ENCODE measurements at places on chromosomes 7 and 10.

DNA sequence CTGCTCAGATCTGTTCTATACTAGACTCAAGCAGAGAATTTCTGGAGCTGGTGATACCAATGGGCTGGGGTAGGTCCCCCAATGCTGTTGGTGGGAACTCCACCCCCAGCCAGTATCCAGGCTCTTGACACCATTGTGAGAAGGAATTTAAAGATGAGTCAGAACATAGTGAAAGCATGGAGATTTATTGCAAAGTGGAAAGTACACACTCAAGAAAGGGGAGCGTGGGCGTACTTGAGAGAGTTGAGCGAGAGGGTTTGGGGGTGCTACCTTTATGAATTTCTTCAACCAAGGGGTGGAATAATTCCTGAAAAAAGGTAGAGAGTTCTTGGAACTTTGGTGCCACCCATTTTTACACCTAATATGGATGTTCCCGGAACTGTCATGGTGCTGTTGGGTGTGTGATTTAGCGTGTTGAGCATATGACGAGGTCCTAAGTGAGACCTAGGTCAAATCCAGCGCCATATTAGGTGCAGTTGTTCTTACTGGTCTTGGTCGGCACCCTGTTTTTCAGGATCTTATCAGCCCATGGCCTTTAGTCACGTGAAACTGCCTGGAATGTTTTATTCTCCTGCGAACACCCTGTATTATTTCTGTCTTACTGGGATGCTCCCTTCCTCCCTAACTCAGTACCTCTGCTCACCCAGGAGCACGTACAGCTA, 122.0 kb upstream of the AHR start:
- no peaks in the 10 kb centered on the region for H3K36me3 ChIP-seq
- no peak overlapping the region for H3K27ac ChIP-seq
- H3K4me3 ChIP-seq = no peak overlapping the region
- no peak for DNase-seq

- no peaks in the 10 kb centered on the region for H3K27me3 ChIP-seq
- no peak for DNase-seq
- H3K27ac ChIP-seq = no peak overlapping the region
- no peaks in the 10 kb centered on the region for H3K4me1 ChIP-seq
Measured at GRCh38 chr10:92122941-92123450, 167.9 kb downstream of the CPEB3 start.

DNA sequence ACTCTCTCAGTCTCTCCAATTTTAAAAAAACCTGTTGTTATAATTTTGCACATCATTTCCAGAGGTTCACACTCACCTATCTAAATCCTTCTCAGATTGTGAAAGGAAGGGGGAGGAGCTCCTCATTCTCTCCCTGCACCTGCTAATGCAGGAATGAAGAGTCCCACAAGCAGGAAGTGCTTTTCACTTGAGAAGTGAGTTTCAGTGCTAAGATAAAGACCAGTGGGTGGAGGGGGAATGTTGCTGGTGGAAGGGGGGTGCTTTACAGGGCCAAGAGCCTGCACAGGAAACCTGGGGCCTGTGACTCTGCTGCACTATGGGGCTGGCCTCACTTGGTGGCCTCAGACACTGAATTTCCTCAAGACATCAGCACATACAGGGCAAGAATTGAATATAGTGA, 176.4 kb downstream of the PTPN20 start:
- H3K27ac ChIP-seq = no peak overlapping the region
- no peak for DNase-seq
- H3K4me3 ChIP-seq = no peak overlapping the region
- no peaks in the 10 kb centered on the region for H3K4me1 ChIP-seq
- H3K36me3 ChIP-seq = no peaks in the 10 kb centered on the region

- no peak overlapping the region for H3K27ac ChIP-seq
- peaks cover 86% of the 10 kb centered on the region for H3K36me3 ChIP-seq
- H3K4me3 ChIP-seq = no peak overlapping the region
- no peak for DNase-seq
- H3K4me1 ChIP-seq = no peaks in the 10 kb centered on the region
Measured at GRCh38 chr10:32905466-32905865, 52.6 kb downstream of the ITGB1 start.

- no peaks in the 10 kb centered on the region for H3K4me1 ChIP-seq
- no peak overlapping the region for H3K27ac ChIP-seq
- no peak overlapping the region for H3K4me3 ChIP-seq
- no peaks in the 10 kb centered on the region for H3K36me3 ChIP-seq
- no peaks in the 10 kb centered on the region for H3K27me3 ChIP-seq
Measured at GRCh38 chr7:118502235-118502634, 277.7 kb downstream of the ANKRD7 start.

DNA sequence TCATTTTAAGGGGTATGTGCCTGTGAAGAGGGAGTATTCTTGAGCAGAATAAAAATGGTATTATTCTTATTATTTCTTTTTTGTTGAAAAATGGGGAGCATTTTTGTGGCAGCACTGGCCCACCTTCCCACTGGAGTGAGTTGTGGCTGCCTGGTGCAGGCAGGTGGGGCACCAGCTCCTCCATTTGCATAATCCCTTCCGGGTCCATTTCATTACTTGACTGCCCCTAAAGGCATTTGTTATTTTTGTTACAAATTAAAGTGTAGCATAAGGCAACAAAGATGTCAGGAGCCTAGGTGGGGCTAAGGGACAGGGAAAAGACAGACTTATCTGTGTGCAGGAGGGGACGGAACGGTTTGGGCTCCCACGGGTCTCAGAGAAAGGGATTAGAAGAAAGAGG, 26.8 kb downstream of the GOLGA7B start:
- peaks cover 3% of the 10 kb centered on the region for H3K27me3 ChIP-seq
- H3K27ac ChIP-seq = no peak overlapping the region
- no peak overlapping the region for H3K4me3 ChIP-seq

DNA sequence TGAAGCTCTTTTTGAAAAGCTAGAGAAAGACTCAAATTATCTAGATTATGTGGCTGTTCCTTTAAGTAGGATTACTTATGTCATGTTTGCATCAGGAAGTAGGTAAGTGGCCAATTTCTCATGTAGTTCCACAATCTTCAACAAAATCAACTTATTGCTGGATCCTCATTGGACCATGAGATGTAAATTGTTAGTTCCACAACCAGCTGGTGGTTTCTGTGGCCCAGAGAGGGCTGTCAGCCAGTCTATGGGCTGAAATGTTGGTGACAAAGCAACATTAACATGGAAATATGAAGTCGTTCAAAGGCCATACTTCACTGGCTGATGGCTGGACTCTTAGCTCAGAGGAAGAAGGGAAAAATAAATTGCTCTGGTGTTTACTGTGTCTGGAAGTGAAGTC, 157.9 kb downstream of the PLXDC2 start:
- no peak overlapping the region for H3K4me3 ChIP-seq
- no peaks in the 10 kb centered on the region for H3K27me3 ChIP-seq
- no peak overlapping the region for H3K27ac ChIP-seq
- DNase-seq = no peak
- H3K4me1 ChIP-seq = no peaks in the 10 kb centered on the region
- no peaks in the 10 kb centered on the region for H3K36me3 ChIP-seq

DNA sequence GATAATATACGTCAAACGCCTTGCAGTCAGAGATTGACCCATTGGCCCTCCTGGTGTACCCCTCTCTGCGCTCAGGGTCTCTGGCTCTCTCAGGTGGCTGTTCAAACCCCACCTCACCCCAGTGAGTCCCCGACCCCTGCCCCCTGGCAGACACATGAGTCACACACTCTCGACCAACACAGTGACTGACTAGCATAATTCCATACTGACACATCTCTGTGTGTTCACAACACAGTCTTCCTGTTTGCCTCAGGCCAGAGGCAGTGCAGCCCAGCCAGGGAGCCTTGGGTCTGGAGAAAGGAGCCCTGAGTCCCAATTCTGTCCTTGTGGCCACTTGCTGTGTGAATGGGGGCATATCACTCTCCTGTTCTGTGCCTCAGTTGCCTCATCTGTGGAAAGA, 40.1 kb downstream of the PALD1 start:
- H3K27me3 ChIP-seq = no peaks in the 10 kb centered on the region
- H3K36me3 ChIP-seq = no peaks in the 10 kb centered on the region
- DNase-seq = no peak
- H3K4me3 ChIP-seq = no peak overlapping the region
- H3K27ac ChIP-seq = no peak overlapping the region

DNA sequence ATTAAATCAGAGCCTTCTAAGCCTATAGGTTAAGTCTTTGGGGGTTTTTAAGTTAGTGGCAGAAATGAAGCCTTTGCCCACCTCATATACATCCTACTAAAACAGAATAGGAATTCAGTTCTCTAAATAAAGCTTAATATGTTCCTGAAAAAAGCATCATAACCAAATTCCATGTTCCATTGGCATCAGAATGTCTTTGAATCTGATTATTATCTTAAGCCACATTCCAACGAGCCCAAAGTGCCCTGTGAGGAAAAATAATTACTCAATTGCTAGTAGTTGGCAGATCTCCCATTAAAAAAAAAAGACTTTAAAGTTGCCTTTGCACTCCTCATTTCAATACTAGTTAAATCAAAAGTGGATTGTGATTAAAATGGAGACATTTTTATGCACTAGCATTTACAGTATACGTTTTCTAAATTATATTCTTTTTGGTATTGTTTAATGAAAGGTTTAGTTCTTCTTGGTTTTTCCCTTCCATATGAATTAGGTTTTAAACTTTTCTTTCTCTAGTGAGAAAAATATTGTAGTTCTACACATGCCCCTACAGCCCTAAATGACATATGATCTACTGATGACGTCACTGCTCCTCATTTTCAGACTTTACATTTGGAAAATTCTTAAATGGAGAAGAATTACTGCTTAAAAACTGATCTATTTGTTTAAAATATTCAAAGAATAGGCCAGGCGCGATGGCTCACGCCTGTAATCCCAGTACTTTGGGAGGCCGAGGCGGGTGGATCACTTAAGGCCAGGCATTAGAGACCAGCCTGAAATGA, 54.3 kb upstream of the CABCOCO1 start:
- DNase-seq = no peak
- no peaks in the 10 kb centered on the region for H3K27me3 ChIP-seq
- H3K4me3 ChIP-seq = no peak overlapping the region
- H3K27ac ChIP-seq = no peak overlapping the region
- no peaks in the 10 kb centered on the region for H3K4me1 ChIP-seq

GRCh38 chr10:9299966-9300365, 1245.5 kb downstream of the GATA3 start:
- DNase-seq = no peak
- H3K36me3 ChIP-seq = no peaks in the 10 kb centered on the region
- H3K4me3 ChIP-seq = no peak overlapping the region
- no peaks in the 10 kb centered on the region for H3K4me1 ChIP-seq
- no peak overlapping the region for H3K27ac ChIP-seq

DNA sequence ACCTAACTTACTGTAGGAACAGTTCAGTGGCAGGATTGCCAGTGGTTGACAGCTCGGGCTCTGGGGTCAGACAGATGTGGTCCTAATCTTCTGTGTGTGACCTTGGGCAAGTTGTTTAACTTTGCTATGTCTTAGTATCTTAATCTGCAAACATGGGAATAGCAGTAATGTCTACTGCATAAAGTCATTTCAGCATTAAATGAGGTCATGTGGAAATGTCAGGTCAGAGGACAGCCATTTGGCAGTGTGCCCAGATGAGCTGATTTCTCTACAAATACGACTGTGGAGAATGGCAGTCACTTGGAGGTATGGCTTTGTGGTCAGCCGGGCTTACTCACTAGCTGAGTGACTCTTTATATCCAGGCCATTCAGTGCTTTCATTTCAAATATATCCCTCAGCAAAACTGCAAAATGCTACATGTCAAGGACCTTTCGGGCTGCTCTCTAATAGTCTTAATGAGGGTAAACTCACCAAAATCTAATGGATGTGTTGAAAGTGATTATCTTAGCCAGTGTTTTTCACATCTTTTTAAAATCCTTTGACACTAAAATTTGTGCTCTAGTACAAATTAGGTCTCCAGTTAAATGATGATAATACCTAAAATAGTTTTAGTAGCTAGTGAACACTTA, 171.4 kb downstream of the ST7 start:
- no peaks in the 10 kb centered on the region for H3K36me3 ChIP-seq
- H3K27ac ChIP-seq = peak overlapping the region; percentile 54
- no peaks in the 10 kb centered on the region for H3K27me3 ChIP-seq
- H3K4me1 ChIP-seq = peaks cover 42% of the 10 kb centered on the region

DNA sequence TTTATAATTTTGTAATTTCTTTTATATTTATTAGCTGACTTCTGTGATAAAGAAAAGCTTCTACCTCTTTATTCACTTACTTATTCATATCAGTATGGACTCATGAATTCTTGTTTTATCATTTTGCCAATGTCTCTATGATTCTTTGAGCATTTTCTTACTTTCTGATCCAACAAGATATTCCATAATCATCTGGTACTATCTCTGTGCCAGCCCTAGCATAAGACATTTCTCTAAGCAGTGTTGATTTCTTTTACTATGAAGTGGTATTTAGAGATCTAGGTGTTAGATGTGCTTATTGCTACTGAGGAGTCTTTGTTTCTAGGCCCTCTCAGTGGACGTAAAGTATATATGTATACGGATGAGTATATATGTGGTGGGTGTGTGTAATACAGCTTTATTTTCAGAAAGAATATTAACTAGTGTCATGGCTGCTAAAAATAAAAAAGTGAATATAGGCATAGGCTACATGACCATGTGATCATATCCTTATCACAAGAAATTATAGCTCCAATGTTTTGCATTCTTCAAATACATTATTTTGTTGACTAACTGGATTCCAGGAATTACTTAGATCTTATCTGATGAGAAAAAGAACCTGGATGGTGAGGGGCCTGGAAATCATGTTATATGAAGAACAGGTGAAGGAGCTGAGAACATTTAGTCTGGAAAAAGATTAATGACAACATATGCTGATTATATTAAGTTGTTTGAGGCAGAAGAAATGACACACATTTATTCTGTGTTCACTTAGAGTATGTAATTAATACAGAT, 13.1 kb downstream of the PHTF2 start:
- peaks cover 8% of the 10 kb centered on the region for H3K36me3 ChIP-seq
- H3K27ac ChIP-seq = peak overlapping the region; percentile 75
- no peaks in the 10 kb centered on the region for H3K27me3 ChIP-seq
- H3K4me1 ChIP-seq = peaks cover 21% of the 10 kb centered on the region
- no peak overlapping the region for H3K4me3 ChIP-seq

- no peak overlapping the region for H3K4me3 ChIP-seq
- H3K36me3 ChIP-seq = no peaks in the 10 kb centered on the region
- no peaks in the 10 kb centered on the region for H3K4me1 ChIP-seq
- no peak overlapping the region for H3K27ac ChIP-seq
Measured at GRCh38 chr7:99728615-99729014, 6.4 kb downstream of the CYP3A7 start.

- peaks cover 20% of the 10 kb centered on the region for H3K36me3 ChIP-seq
- H3K4me1 ChIP-seq = peaks cover 12% of the 10 kb centered on the region
- DNase-seq = no peak
- H3K4me3 ChIP-seq = peak within 1 kb of the TSS; percentile 88
Measured at GRCh38 chr7:77537136-77537777, at the start of gene PTPN12. TSS of gene PTPN12 (plus strand) at chr7:77537295. CDS start at chr7:77537547, 252 bp downstream.

Data from SJSA1 (cell line).